OCI-M1 (cell line): ENCODE measurements at places on chromosomes 2 and 18.

- no peak for DNase-seq
These were observed 39.6 kb downstream of the MOB4 start for GRCh38 chr2:197555467-197555866.

GRCh38 chr2:210050885-210051284 lies 48.4 kb downstream of the RPE start:
- no peak for DNase-seq

- no peak for DNase-seq
These were observed 121.3 kb upstream of the GULP1 start for GRCh38 chr2:188170356-188170755.

DNA sequence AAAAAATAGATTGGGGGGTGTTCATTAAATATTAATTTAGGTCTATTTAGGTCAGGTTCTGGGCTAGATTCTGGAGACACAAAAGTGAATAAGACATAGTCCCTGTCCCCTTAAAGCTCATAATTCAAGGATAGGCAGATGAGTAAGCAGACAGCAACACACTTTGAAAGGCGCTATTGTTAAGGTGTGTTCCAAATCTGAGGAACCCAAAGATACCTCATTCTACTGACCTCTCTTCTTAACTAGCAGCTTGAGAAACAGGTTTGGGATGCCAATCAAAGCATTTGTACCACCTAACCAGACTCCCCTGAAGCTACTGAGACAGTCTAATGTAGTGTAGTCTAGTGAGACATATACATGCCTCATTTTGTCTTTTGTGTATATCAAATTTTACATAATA lies 34.8 kb downstream of the SEMA4F start:
- no peak for DNase-seq

- DNase-seq: no peak
These were observed 43.2 kb upstream of the FHL2 start for GRCh38 chr2:105442056-105442455.

GRCh38 chr2:173240083-173240482 lies 114.6 kb upstream of the CDCA7 start:
- DNase-seq: no peak

- DNase-seq: peak; percentile 93
These were observed 42.9 kb downstream of the SRBD1 start for GRCh38 chr2:45567974-45568789.

GRCh38 chr2:191758518-191759507 lies 80.9 kb downstream of the NABP1 start:
- peak; percentile 91 for DNase-seq

- no peak for DNase-seq
These were observed 121.6 kb downstream of the TXNL1 start for GRCh38 chr18:56516789-56517188.

- no peak for DNase-seq
These were observed 63.4 kb downstream of the NCKAP5 start for GRCh38 chr2:133504566-133505505.

DNA sequence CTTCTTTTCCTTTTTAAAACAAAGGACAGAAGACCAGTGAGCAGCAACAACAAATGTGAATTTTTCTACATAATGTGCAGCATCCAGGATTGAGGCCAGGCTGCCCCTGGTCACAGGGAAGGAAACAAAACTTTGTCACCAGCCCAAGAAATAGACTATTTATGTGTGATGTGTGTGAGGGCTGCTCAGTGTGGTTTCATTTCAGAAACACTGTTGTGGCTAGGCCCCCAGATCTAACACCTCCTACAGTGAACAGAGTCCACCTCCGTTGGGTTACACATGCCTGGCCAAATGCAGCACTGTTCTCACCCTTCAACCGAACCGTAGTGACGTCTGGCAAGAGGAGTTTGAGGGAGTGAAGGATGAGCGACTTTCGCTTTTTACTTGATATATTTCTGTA lies 146.3 kb upstream of the RIOK3 start:
- DNase-seq: no peak

- DNase-seq: no peak
These were observed 355.0 kb upstream of the LYPD1 start for GRCh38 chr2:133025004-133025403.

DNA sequence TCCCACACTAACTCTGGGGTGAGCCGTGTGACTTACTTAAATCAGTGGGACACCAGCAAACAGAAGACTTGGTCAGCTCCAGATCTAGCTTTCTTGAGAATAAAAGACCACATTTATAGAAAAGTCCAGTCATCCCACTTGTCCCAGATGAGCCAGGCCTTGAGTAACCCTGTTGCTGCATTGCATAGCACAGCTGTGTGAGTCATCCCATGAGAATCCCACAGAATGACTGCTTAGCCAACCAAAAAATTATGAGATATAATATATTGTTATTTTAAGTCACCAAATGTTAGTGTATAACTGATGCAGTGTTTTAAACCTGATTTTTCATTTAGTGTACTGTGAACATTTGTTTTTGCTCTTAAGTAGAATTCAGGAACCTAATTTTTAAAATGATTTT lies 94.2 kb upstream of the FSHR start:
- peak; percentile 4 for DNase-seq

GRCh38 chr2:67783026-67783425 lies 279.8 kb downstream of the C1D start:
- DNase-seq: no peak

- DNase-seq: no peak
These were observed 67.5 kb upstream of the STK17B start for GRCh38 chr2:196238836-196239380.

- no peak for DNase-seq
These were observed 567.0 kb upstream of the ZEB2 start for GRCh38 chr2:145086910-145087309.
